Fibroblast of lung (primary cell): ENCODE measurements at places on chromosomes 12 and 14.

- no peak for DNase-seq
Measured at GRCh38 chr12:50112456-50113218, 601 bp downstream of the COX14 start.

- DNase-seq = no peak
Measured at GRCh38 chr12:33988913-33989312, 33.4 kb upstream of the ALG10 start.

- DNase-seq = peak; percentile 60
Measured at GRCh38 chr14:68787092-68787992, 5.5 kb downstream of the ZFP36L1 start.

DNA sequence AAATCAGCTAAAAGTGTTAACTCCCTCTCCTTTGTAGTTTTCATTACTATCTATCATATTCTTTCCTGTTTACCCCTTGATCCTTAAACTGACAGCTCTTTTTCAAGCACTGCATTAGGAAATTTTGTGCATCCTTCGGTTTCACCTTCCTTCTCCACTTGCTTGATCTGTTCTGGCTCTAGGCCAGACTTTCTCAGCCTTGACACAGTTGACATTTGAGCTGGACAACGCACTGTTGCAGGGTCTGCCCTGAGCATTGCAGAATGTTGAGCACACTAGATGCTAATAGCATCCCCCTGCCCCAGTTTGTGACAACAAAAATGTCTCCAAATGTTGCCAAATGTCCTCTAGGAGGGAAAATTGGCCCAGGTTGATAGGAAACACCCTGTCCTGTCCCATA, 75.4 kb upstream of the KCNJ8 start:
- DNase-seq = no peak

DNA sequence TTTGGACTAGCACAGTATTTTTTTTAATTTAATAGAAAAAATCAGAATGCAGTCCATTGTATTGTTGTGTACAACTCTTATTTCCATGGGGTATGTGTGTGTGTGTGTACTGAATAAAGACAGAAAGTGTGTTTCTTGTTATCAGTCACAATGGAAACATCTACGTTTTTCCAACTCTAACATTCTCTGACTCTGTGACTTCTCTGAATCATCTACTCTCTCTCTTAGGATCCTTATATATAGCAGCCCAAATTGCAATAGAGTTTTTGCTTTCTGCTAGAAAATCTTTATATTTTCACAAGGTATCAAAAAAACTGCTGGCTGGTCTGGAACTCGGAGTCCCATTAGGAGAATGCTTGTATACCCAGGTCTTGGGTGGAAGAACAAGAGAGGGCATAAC, 138.9 kb upstream of the ARID2 start:
- no peak for DNase-seq

DNA sequence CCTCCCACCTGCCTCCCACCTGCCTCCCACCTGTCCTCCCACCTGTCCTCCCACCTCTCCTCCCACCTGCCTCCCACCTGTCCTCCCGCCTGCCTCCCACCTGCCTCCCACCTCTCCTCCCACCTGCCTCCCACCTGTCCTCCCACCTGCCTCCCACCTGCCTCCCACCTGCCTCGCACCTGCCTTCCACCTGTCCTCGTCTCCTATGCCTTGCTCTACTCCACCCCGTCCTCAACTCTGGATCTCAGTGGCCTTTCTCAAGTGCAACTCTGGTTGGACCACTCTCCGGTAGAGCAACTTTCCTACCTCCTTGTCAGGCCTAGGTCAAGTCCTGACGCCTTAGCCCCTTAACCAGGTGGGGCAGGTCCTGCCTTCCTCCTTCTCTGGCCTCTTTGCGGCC, 29.3 kb upstream of the PEX5 start:
- DNase-seq = no peak

DNA sequence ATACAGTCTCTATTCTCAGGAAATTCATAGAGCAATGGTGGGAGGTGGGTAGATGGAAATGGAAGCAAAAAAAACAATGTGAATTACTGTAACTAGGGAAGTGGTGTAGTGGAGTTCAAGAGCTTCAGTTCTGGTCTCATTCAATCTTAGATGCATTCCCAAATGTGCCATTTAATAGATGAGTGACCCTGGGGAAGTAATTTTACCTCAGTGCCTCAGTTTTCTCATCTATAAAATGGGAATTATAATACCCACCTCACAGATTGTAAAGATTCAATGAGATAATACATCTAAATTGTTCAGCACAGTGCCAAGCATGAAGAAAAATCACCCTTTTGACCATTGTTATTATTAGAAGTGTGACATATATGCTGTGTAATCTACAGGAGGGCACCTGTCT, 173.1 kb downstream of the SLC38A4 start:
- DNase-seq = no peak

DNA sequence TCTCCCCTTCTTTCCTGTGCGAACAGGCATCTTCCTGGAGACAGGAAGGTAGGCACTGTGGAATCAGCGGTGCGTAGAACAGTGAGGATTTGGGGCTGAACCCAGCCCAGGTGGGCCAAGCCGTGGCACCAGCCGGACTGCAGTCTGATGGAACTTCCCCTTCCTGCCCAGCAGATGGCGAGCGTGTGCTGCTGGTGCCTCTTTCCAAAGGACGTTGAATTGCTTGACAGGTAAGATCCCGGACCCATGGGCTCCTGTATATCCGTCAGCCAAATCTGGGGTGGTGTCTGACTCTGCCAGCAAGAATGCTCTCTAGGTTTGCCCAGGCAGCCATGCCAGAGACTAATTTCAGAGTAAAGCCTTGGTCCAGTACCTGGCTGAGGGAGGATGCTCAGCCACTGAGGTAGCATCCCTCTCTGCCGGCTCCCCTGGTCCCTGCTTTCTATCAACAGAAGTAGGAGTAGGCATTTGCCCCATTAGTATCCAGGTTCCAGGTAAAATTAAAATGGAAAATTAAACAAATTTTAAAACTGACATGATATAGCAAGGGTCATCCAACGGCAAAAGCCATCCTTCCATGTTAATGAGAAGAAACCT, 21.1 kb upstream of the KCNA5 start:
- DNase-seq = peak; percentile 47
